ENCODE measurements at places on chromosomes 5 and 9. TPM values are rescaled to one million over a fixed set of nuclear protein-coding genes. Genes with fewer than 3 reads are reported as not detected.

The TMC1 gene
- not detected for total RNA-seq

The FOXD4L5 gene
- total RNA-seq: 0.38 TPM

The TLE4 gene
- 48.6 TPM for total RNA-seq

The KCNV2 gene
- total RNA-seq: not detected

The COL27A1 gene
- 13.0 TPM for total RNA-seq

The KIF27 gene
- total RNA-seq: 10.4 TPM

The TAF1L gene
- total RNA-seq: not detected

The CARTPT gene
- not detected for total RNA-seq

The TRIM14 gene
- 82.5 TPM for total RNA-seq

The SMIM23 gene
- total RNA-seq: not detected

The BARHL1 gene
- total RNA-seq: not detected

The HNRNPK gene
- total RNA-seq: 390 TPM

The OGN gene
- total RNA-seq: 15.3 TPM

The C9 gene
- 0.27 TPM for total RNA-seq

The ADRA1B gene
- total RNA-seq: 3.8 TPM

The XRCC4 gene
- 9.2 TPM for total RNA-seq

The PCDHGA7 gene
- total RNA-seq: 1.9 TPM

The COL15A1 gene
- 8.0 TPM for total RNA-seq

The SARDH gene
- 3.4 TPM for total RNA-seq

The SLIT3 gene
- 48.6 TPM for total RNA-seq

The NUTM2G gene
- total RNA-seq: not detected

The ITGA2 gene
- total RNA-seq: 7.4 TPM

The C5orf63 gene
- total RNA-seq: 7.5 TPM

The DNAI1 gene
- 13.5 TPM for total RNA-seq

The PNPLA7 gene
- total RNA-seq: 12.2 TPM

The TOR2A gene
- 16.5 TPM for total RNA-seq

The DMRTA1 gene
- 1.7 TPM for total RNA-seq

The LAMC3 gene
- 26.4 TPM for total RNA-seq

The TAF11L10 gene
- not detected for total RNA-seq

All from lower lobe of right lung (tissue), 2 donors.